ENCODE measurements at places on chromosomes 11 and 22.

DNA sequence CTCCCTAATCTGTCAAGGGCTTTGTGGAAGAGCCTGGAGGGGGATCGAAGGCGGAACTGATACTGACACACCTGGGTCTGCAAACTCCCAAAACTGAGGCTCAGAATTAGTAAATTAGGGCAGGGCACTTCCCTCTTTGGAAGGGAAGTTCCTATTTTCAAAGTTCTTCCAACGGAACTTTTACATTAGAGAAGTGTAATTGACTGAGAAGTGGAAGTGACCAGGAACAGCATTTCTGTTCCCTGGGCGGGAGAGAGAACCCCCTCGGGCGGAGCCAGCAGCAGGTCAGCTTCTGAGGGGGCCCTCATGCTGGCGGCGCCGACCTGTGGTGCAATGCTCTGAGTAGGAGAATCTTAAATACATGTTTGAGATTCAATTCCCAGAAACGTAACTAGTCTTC is 1.1 kb upstream of the CBL start:
- DNase-seq = no peak

- DNase-seq = no peak
These were observed 129.2 kb downstream of the ARL14EP start for GRCh38 chr11:30452114-30452513.

DNA sequence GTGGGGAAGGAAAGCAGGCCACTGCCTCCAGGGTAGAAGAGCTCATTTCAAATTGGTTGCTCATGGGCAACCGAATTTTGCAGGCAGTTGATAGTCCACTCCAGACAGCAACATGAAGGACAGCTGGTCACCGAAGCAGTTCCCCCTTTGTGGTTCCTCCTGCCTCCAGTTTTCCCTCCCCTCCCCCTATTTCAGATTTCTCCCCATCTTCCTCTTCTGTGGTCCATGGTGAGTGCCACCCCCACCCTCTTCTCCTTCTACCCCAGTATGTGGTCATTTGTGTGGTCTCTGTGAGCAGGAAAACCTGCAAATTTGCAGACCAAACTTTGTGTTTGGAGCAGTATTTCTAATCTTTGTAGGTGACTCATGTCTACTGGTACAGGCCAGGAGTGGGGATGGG is 38.2 kb upstream of the PAK1 start:
- DNase-seq = no peak

DNA sequence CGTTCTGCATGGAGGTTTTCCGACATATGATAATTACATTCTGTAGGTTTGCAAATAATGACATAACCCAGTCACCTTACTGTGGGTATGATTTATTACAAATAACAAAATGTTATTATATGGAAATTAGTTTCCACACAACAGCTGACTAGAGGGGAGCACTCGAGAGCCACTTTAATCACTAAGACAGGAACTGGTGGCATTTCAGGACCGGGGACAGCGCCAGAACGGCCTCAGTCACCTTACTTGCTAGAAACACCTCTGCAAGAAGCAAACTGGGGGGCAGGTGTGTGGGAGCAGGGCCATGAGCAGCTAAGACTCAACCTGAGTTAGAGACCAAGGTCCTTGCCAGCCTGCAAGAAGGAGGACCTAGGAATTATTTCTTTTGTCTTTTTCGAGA is 199.9 kb downstream of the DSCAML1 start:
- DNase-seq = no peak

- no peak for DNase-seq
These were observed 1.3 kb upstream of the SBF2 start for GRCh38 chr11:10295064-10295901.

DNA sequence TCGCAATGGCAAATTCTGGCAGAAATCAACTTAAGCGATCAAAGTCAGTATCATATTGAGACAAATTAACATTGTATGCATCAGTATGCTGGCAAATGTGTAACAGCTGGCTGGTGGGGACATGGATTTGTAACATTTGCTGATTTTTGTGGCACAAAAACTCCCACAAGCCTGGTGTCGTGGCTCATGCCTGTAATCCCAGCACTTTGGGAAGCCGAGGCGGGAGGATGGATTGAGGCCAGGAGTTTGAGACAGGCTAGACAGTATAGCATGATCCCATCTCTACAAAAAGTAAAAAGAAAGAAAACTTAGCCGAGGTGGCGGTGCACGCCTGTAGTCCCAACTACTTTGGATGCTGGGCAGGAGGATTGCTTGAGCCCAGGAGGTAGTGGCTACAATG is 17.6 kb upstream of the HDHD5 start:
- DNase-seq = no peak

GRCh38 chr22:26857169-26857568 is 199.8 kb downstream of the MIAT start:
- no peak for DNase-seq

GRCh38 chr11:122399375-122399774 is 256.1 kb upstream of the UBASH3B start:
- no peak for DNase-seq

GRCh38 chr22:40212121-40212520 is 34.4 kb downstream of the TNRC6B start:
- no peak for DNase-seq

DNA sequence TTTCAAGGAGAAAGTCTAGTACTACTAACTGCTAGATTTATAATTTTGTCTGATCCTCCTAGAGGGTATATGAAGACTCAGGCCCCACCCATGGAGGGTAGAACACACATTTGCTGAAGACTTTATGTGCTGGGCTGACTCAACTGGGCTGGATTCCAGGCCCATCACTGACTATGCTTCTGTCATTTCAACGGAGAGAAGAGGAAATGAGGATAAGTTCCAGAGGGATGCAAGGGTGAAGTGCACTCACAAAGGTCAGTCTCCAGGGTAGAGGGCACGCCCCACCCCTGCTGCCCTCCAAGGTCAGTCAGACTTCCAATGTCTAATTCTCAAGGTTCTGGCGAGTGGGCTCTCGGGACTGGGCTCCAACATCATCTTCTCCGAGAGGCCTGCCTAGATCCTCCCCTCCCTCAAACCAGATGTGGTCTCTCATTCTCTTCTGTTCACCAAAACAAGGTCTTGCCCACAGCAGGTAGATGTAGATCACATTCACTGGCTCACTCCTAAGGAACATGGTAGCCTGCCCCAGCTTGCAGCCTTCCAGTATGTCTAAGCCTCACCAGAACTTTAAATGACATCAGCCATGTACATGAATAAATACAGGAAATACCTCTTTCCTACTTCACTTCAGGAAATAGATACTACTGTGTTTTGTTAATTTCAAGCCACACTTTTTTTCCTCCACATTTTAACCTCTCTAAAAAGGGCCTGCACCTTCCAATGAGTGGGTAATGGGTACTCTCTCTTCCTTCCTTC is 7.3 kb upstream of the C11orf86 start:
- DNase-seq = no peak

Measured in stimulated activated CD8-positive, alpha-beta memory T cell treated with anti-CD3 and anti-CD28 coated beads, Interleukin-15, amount 100 ng/mL, for 4 hours (primary cell).